Neuronal stem cell (in vitro differentiated cells): ENCODE measurements at places on chromosomes 16 and 17.
A peak's percentile ranks its signal among the peaks of the same experiment; 100 is the strongest.

DNA sequence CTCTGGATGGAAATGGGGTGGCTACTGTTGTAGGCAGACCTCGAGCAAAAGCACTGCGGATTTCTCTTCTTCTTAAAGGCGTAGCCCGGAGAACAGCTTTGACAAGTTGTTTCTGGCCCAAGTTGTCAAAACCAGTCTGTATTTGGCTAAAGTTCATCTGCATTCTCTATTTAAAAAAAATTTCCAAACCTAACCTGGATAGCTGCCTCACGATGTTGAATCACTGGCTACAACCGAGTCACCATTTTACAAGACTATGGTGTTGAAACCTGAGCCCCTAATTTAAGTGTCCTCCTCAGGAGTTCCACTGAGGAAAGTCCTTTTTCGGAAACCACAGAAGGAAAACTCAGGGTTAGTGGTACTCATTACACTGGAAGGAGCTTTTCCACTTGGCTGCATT is 1.5 kb downstream of the SLC16A6 start:
- no peak for DNase-seq

- peak; percentile 73 for DNase-seq
Observed at GRCh38 chr17:26792486-26792885, 501.4 kb upstream of the WSB1 start.

- no peak for DNase-seq
Observed at GRCh38 chr16:49638673-49639610, 217.0 kb downstream of the ZNF423 start.

- DNase-seq: no peak
Observed at GRCh38 chr17:3683054-3683511, 12.9 kb downstream of the P2RX5 start.

DNA sequence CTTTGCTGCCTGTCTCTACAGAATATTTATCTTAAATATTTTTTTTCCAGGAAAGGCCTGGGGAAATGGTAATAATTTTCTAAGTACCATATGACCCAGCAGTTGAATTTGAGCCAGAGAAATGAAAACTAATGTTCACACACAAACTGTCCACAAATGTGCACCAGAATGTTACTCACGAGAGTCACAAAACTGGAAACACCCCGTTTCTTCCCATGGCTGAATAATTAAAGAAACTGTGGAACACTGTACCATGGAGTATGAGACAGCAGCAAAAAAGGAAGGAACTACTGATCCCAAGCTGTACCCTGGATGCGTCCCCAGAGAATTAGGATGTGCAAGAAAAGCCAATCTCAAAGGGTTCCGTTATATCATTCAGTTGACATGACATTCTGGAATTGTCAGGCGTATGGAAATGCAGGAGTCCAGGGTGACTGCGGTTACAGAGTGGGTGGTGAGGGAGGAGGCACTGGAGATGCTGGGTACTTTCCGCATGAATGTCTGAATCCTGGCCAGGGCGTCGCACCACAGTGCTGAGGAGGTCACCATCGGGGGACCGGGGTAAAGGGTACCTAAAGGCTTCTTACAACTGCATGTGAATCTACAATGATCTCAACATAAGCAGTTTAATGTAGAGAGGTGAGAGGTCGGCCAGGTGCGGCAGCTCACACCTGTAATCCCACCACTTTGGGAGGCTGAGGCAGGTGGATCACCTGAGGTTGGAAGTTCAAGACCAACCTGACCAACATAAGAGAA is 34.5 kb downstream of the USP22 start:
- no peak for DNase-seq

DNA sequence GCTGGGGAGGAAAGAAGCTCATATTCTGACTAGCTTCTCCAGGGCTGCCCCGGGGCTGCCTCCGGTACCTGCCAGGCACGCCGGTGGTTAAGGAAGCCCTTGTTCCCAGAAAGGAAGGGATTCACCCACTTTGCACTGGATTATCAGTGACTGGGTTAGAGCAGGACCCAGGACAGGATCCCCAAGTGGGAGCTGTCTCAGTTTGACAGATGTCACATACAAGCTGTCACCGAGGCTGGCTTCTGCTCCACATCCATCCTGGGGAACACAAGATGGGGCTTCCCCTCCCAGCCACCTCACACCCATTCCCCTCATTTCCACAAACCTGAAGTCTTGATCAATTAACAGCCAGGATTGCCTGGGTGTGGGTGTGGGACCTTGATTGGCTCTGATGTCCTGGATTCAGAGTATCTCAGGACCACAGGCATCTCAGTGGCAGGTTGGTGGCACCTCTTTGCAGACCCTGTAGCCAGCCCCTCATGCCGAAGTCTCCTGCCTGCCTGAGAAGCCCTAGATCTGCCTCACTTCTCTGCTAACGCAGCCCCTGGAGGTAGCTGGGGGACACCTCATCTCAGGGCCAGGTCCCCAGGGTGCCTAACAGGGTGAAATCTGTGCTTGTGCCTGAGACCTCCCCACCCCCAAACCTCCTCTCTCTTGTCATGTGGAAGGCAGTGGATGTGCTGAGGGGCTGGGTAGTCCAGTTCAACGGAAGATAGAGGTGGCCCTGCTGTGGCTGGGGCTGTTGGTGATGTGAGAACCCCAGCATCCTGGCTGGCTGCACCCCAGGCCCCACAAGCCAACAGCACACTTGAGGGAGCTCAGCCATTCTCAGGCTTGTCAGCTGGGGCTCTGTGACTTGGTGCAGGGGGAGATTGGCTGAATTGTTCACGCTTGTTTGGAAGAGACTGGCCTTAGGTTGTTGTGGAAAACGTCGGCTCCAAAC is 1.4 kb downstream of the CACNG5 start:
- DNase-seq: no peak

DNA sequence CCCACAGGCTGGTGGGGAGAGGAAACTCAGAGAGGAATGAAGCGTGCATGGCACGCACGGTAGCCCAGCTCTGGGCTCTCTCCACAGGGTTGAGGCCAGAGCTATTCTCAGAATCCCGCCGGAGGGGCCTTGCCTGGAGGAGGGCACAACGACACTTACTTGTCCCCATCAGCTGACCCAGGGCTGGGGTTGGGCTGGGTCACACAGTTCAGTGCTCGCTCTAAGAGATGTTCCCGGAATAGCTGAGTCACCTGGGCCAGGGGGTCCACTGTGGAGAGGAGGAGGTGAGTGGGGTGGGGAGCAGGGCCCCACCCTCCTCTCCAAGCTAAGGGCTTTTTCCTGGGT is 21.8 kb downstream of the SREBF1 start:
- no peak for DNase-seq

GRCh38 chr17:32927724-32928585 is at the start of gene TMEM98:
Gene TMEM98 (plus strand): TSS chr17:32928153. CDS start chr17:32931529, 3,376 bp downstream.
- DNase-seq: peak; percentile 42

GRCh38 chr16:12845282-12845681 is 41.6 kb upstream of the CPPED1 start:
- no peak for DNase-seq

DNA sequence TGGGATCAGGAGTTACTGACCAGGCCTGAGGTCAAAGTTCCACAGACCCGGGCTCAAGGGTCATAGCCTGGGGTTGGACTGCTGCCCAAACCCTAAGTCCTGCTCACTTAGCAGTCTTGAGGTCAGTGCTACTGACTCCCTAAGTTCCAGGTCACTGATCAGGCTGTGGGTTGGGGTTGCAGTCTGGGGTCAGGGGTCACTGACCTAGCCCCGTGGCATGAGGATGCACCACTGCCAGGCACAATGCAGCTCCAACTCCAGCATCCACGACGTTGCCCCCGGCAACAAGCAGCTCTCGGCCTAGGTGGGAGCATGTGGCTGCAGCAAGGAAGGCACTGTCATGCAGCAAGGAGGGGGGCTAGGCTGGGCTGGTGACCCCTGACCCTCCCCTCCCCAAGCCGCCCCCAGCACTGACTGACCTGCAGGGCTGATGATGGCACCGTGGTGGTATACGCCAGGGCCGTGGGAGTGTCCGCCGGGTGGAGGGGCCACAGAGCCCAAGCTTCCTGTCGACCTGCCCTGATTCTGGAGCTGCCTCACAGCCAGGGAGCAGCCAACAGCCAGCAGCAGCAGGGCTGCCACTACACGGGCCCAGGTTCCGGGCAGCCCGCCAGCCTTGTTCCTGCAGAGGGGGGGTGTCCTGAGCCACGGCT is 1.1 kb downstream of the GGT6 start:
- no peak for DNase-seq

DNA sequence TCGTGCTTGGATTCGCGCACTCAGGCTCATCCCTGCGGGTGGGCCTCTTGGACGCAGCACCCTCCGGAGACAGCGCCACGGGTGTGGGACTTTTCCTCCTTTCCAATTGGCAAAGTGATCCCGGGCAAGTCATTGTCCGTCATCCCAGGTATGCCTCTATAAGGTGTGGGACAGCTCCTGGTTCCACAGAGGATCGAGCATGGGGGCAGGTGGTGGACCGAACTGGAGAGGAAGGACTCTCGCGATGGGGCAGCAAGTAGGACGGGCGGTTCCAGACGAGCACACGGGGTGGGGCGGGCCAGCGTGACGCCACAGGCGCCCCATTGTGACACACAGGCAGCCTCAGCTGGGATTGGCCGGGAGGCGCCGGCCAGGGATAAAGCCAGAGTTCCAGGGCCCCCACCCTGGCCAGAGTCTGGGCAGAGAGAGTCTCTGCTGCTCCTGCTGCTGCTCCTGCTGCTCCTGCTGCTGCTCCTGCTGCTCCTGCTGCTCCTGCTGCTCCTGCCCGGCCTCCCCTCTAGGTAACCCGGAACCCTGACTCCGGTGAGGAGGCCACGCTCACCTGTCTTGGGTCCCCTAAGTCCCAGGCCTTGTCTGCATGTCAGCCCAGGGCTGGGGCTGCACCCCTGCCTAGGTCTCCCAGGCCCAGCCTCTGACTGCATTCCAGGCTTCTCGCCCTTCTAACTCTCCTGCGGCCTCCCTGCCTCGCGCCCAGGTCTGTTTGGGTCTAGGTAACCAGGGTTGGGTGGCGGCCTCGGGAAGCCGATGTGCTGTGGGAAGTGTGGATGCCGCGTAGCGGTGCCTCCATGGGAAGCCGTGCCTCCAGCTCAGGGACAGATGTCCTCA is 38.5 kb upstream of the SLC47A1 start:
- DNase-seq: no peak

- no peak for DNase-seq
Observed at GRCh38 chr17:34307110-34307509, 12.1 kb upstream of the CCL8 start.

GRCh38 chr16:4006397-4006999 is 109.7 kb downstream of the ADCY9 start:
- no peak for DNase-seq

DNA sequence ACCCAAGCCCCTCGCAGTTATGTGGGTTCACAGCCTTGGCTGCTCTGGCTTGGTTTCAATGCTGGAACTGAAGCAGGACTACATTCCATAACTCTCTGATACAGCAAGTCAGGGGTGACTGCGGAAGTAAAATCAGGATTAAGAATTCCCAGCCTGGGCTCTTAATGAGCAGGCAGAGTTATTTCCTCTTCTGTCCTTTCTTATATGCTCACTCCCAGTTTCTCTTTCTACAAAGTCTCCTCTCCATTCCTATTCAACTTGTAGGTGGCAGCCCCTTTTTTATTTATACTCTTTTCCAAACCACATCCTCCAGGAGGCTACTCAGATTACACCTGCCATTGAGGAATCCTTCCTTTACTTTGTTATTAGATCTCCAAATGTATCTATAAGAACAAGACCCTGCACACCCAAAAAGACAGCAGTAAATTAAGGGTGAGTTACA is 40.3 kb downstream of the HOXB1 start:
- no peak for DNase-seq

- DNase-seq: no peak
Observed at GRCh38 chr17:74485841-74486240, 19.4 kb downstream of the CD300A start.

DNA sequence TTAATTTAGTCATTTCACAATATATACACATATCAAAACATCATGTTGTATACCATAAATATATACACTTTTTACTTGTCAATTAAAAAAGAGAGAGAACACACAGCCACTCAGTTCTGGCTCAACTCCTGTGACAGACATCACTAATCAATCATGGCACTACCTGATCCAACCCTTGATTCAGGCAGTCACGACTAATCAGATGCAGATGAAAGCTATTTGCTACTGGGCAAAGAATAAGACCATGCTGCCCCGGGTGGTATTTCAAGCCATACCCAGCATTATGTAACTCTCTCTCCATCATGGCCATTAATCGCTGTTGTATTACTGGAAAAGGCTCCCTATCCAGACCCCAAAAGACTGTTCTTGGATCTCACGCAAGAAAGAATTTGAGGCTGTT is 345.7 kb downstream of the HAPSTR1 start:
- DNase-seq: no peak

GRCh38 chr16:48611329-48612137 is 1.6 kb upstream of the N4BP1 start:
- DNase-seq: no peak

GRCh38 chr17:76241204-76241538 is 878 bp upstream of the RNF157 start:
- DNase-seq: no peak

GRCh38 chr17:12664894-12665262 is 812 bp upstream of the MYOCD start:
- no peak for DNase-seq

- no peak for DNase-seq
Observed at GRCh38 chr17:12431188-12431587, 234.5 kb upstream of the MYOCD start.

GRCh38 chr17:48643697-48644012 is 17.5 kb upstream of the HOXB9 start:
- DNase-seq: no peak

GRCh38 chr17:17018612-17019429 is 23.4 kb upstream of the MPRIP start:
- DNase-seq: no peak

- DNase-seq: no peak
Observed at GRCh38 chr16:86078121-86078600, 179.2 kb downstream of the IRF8 start.

GRCh38 chr17:72687886-72688285 is 404.6 kb downstream of the SLC39A11 start:
- DNase-seq: no peak

- DNase-seq: no peak
Observed at GRCh38 chr17:63405741-63406261, 40.3 kb downstream of the CYB561 start.

DNA sequence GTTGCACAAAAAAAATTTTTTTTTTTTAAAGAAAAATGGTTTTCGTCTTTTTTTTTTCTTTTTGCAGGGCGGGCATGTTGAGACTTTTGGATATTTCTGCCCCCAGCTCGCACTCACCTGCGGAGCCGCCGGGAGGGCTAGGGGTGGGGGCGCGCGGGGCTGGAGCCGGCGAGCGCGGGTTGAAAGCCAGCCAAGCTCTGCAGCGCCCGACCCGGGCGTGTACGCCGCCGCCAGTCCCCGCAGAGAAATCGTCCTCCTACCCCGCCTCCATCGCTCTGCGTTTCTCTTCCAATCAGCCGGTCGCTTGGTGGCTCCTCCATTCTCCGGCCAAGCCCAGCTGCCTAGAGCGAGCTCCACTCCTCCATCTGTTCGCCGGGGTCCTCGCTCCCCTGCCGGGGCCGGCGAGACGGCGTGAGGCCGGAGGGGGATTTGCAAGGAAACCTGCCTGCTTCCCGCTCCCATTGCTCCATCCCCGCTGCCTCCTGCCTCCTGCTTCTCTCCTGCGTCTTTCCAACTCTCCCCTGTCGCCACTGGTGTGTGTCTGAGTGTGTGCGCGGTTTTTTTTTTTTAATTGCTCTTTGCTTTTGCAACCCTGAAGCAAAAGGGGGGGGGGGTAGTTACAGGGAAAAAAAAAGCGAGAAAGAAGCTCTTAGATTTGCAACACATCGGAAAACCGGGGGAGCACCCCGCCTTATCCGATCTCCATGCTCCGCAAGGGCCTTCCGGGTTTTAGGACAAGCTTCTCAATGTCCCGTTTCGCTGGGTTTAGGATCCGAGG is 1.8 kb upstream of the UBTF start:
- peak; percentile 76 for DNase-seq

- DNase-seq: no peak
Observed at GRCh38 chr16:67395458-67396158, 2.3 kb upstream of the TPPP3 start.
